ENCODE measurements at places on chromosomes 7 and 10.

GRCh38 chr10:16944402-16944801 is 127.2 kb upstream of the RSU1 start:
- DNase-seq, result peak; percentile 83

- DNase-seq, result no peak
Measured at GRCh38 chr7:136062625-136063325, 85.6 kb upstream of the MTPN start.

DNA sequence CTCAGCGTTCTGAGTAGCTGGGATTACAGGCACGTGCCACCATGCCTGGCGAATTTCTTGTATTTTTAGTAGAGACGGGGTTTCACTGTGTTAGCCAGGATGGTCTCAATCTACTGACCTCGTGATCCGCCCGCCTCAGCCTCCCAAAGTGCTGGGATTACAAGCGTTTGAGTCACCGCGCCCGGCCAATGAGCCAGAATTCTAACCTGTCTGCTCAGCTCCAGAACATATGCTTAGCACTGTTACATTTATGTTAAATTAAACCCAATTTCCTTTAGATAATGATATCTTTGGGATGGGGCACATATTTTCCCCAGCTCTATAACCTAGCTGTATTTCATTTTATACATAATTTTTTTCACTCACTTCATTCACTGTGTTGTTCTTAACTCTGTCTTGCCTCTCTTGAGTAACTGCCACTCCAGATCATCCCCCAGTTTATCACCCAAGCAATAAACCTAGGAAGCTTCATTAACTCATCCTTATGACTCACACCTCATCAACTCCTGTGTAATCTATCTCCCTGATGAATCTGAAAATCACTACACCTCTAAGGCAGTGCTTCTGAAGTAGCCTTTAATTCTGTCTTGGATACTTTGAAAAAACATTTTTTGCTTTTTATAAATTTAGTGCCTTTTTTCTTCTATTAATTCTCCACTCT is 559.7 kb upstream of the ZWINT start:
- DNase-seq, result no peak

DNA sequence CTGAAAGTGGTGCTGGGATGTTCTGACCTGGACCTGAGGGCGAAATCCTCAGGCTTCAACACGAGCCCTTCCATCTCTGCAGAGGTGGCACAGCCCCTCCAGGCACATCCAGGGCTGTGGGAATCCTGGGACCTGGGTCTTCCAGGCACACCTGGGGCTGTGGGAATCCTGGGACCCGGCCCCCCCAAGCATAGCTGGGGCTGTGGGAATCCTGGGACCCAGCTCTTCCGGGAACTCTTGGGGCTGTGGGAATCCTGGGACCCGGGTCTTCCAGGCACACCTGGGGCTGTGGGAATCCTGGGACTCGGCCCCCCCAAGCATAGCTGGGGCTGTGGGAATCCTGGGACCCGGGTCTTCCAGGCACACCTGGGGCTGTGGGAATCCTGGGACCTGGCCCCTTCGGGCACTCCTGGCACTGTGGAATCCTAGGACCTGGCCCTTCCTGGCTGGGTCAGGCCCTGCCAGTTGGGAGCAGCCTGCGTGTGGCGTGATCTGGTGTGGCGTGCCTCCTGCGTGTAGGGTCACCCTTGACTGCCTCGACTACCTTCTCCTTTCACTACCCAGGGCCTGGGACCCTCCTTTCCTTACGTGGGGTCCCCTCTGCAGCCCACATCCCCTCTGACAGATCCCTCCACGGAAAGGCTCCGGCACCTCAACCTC is 124.0 kb downstream of the WDR37 start:
- DNase-seq, result no peak

- no peak for DNase-seq
Measured at GRCh38 chr10:25061711-25062449, 45.5 kb downstream of the THNSL1 start.
